ENCODE measurements at places on chromosomes 5 and 9.

DNA sequence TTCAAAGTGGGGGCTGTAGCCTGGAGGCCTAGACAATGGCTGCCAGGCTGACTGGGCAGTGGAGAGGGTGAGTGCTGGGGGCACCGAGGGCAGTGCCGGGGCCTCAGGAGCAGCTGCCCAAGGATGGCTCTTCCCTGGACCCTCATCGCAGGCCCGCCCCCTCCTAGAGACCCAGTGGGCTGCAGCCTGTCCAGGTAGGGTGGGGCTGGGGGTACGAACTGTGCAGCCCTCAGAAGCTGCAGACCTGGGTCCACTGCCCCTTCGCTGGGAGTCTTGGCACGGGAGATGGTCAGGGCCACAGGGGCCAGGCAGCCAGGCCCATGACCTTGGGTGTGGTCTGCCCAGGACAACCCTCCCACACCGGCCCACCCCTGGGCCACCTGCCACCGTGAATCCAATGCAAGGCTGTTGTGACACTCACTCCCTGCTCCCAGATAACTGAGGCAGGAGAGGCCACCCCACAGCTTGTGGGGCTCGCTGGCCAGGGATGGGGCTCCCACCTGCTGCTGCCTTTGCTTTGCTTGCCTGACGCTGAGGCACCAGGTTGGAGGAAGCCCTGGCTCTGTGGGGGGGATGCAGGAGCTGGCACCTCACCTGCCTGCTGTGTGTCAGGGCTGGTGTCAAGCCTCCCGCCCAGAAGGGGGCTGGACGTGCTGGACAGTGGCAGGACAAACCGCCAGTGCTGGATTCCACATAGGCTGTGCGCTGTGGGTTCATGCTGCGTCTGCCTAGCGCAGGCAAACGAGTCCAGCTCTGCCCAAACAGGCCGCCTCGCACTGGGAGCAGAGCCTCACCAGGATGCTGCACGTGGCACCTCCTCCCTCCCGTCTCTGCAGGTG is 23.1 kb upstream of the SLC9A3 start:
- H3K4me1 ChIP-seq, result no peaks in the 10 kb centered on the region
- H3K4me3 ChIP-seq, result no peak overlapping the region
- no peaks in the 10 kb centered on the region for H3K36me3 ChIP-seq
- no peak overlapping the region for H3K27ac ChIP-seq

- no peaks in the 10 kb centered on the region for H3K27me3 ChIP-seq
- peaks cover 9% of the 10 kb centered on the region for H3K4me1 ChIP-seq
- no peak overlapping the region for H3K27ac ChIP-seq
- DNase-seq, result no peak
- no peaks in the 10 kb centered on the region for H3K36me3 ChIP-seq
Measured at GRCh38 chr9:109870365-109870764, 90.4 kb downstream of the PALM2AKAP2 start.

DNA sequence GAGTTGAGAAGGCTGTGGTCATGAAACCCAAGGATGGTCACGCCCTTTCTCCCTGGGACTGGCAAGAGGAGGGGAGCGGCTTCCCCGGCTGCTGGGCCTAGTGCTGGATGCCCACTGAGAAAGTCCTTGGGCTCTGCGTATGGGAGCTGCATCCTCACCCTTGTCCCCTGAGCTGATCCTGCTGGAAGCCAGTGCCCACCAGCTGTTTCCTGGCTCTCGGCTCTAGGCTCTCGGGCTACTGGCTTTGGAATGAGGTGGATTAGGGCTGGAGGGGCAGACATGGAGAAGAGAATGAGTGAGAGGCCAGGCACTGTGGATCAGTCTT is 149.3 kb upstream of the PPP1R26 start:
- no peak overlapping the region for H3K27ac ChIP-seq
- no peak for DNase-seq
- H3K27me3 ChIP-seq, result no peaks in the 10 kb centered on the region

DNA sequence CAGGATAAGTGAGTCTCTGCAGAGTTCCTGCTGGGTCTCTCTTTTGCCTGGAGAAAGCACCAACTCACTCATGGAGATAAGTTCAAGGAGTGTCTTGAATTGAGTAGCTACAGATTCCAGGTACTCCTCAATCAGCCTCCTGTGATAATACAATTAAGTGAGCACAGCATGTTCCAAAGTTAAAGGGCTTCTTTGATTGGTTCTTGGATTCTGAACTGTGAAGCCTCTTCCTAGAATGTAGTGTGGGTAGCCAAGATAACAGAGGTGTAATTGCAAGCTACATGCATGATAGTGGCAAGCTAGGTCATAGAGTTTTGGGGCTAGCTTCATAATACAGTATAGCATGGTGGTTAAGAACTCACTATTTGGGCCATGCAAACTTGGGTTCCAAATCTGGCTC is 23.2 kb upstream of the CARNMT1 start:
- H3K27ac ChIP-seq, result no peak overlapping the region
- no peaks in the 10 kb centered on the region for H3K27me3 ChIP-seq
- H3K4me3 ChIP-seq, result no peak overlapping the region
- H3K4me1 ChIP-seq, result no peaks in the 10 kb centered on the region
- no peak for DNase-seq

DNA sequence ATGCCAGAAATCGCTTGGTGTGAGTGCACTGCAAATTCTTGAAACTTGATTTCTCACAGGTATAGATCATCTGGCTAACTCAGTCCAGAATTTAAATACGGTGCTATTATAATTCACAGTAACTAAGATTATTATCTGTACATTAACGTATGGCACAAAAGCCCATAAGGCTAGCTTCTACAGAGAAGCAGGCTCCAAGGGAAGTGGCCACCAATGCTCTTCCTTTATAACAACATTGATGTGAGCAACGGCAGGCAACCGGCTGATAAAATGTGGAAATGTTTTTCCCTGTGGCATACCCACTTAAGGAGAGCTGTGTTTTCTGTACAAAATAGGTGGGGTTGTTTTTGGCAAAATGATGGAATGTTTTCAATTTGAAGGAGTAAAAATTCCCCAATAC is 35.7 kb downstream of the SEMA4D start:
- no peak for DNase-seq
- no peaks in the 10 kb centered on the region for H3K27me3 ChIP-seq
- H3K4me3 ChIP-seq, result no peak overlapping the region
- no peak overlapping the region for H3K27ac ChIP-seq

DNA sequence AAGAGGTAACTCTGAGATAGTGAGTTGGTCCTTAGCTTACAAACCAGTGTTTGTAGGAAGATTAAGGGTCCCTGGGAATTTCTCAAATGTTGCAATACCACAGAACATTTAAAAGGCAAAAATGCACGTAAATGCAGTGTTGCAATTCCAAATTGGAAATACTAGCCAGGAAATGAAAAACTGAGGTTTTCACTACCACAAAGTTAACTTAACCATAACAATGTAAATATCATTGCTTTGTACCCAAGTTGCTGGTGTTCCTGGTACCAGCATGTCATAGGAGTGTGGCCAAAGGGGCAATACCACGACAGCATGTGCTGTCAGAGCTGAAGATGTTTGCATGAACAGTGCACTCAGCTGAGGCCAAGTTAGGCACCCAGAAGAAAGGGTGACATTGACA is 382.9 kb downstream of the GLIS3 start:
- H3K36me3 ChIP-seq, result peaks cover 4% of the 10 kb centered on the region
- H3K27ac ChIP-seq, result no peak overlapping the region
- no peak for DNase-seq
- H3K27me3 ChIP-seq, result no peaks in the 10 kb centered on the region

- DNase-seq, result no peak
- no peak overlapping the region for H3K27ac ChIP-seq
- H3K27me3 ChIP-seq, result no peaks in the 10 kb centered on the region
Measured at GRCh38 chr9:70263421-70263820, 4.6 kb downstream of the SMC5 start.

- no peak overlapping the region for H3K27ac ChIP-seq
- no peaks in the 10 kb centered on the region for H3K27me3 ChIP-seq
- no peak for DNase-seq
Measured at GRCh38 chr9:117046666-117047327, 359.7 kb downstream of the TRIM32 start.

GRCh38 chr5:50843091-50843490 is 176.7 kb downstream of the PARP8 start:
- no peak overlapping the region for H3K27ac ChIP-seq
- H3K27me3 ChIP-seq, result no peaks in the 10 kb centered on the region
- no peak overlapping the region for H3K4me3 ChIP-seq
- no peaks in the 10 kb centered on the region for H3K36me3 ChIP-seq
- no peaks in the 10 kb centered on the region for H3K4me1 ChIP-seq
- DNase-seq, result no peak

DNA sequence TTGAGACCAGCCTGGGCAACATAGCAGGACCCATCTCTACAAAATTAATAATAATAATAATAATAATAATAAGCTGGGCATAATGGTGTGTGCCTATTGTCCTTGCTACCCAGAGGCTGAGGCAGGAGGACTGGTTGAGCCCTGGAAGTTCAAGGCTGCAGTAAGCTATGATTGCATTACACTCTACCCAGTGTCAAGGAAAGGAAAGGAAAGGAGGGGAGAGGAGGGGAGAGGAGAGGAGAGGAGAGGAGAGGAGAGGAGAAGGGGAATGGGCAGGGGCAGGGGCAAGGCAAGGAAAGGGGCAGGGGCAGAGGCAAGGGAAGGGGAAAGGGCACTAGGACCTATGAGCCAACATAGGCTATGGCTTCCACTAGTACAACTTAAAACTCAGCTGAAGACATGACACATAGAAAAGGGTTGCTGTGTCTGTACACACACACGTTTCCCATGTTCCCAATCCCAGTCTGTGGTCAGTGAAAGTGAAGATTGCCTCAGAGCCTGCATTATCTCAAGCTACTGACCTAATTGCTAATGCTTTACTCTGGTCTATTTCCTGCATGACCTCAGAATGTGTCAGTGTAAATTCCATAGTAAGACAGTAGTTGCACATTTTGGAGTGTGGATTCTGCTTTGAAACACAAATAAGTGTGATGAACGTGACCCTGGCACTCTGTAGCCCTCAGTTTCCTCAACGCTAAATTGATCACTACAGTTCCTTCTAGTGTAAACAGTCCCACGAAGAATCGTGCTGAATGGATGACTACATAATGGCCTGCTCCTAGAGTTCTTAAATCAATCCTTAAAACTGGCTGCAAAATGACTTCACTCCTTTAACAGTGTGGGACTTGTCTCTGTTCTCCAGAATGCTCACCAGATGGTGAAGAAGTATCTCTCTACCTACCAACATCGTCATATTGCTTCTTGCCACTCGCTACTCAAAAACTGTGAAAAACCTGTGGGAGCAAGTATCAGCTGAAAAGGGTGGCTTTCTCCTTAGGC is 497.0 kb downstream of the RAB3C start:
- H3K27me3 ChIP-seq, result no peaks in the 10 kb centered on the region
- no peak overlapping the region for H3K4me3 ChIP-seq
- DNase-seq, result no peak
- no peak overlapping the region for H3K27ac ChIP-seq

DNA sequence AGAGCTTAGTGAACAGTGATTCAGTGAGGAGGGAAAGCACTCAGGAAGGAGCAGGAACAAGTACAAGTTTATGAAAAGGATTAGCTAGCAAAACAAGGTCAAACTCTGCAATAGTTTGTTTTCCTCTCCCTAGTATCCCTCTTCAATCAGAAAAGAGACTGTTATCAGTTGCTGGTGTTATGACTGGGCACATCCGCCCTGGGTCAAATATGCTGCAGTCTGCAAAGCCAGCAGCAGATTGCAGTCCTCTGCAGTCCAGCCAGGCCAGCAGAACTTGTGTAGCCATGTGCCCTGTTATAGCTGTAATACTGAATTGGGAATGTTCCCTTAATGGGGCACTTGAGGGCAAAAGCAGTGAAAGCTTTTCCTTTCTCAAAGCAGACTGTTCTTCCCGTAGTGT is 12.0 kb downstream of the PCDHAC2 start:
- no peaks in the 10 kb centered on the region for H3K36me3 ChIP-seq
- no peak overlapping the region for H3K4me3 ChIP-seq
- no peak overlapping the region for H3K27ac ChIP-seq
- DNase-seq, result no peak
- H3K27me3 ChIP-seq, result peaks cover 8% of the 10 kb centered on the region

DNA sequence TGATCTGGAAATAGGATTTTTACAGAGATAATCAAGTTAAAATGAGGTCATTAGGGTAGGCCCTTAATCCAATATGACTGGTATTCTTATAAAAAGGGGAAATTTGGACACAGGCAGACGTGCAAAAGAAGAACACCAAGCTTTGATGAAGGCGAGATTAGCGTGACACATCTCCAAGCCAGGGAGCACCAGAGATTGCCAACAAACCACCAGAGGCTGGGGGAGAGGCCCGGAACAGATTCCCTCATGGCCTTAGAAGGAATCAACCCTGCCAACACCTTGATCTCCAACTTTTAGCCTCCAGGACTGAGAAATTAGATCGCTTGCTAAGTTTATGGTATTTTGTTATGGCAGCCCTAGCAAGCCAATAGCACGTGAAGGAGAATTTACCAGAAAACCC is 10.8 kb upstream of the ARSI start:
- H3K36me3 ChIP-seq, result no peaks in the 10 kb centered on the region
- no peak for DNase-seq
- H3K4me1 ChIP-seq, result peaks cover 16% of the 10 kb centered on the region
- H3K4me3 ChIP-seq, result no peak overlapping the region
- H3K27ac ChIP-seq, result no peak overlapping the region
- H3K27me3 ChIP-seq, result no peaks in the 10 kb centered on the region

DNA sequence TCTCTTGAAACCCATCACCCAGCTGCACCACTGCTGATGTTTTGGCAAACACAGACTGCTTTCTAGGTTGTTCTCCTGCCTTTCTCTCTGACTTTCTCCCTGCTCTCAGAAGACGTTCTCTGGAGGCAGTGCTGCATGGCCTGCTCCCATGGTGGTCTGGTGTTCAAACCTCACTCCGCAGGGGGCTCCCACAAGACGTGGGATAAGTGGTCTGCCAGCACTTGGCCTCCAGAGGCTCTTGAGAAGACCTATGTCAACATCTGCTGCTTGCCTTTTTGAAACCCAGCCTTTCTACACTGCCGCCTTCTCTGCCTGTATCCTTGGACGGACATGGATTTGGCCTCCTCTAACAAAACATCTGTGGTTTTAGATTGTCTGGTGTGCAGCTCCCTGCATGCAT is 16.6 kb downstream of the USP20 start:
- no peaks in the 10 kb centered on the region for H3K4me1 ChIP-seq
- no peaks in the 10 kb centered on the region for H3K36me3 ChIP-seq
- H3K27me3 ChIP-seq, result no peaks in the 10 kb centered on the region
- no peak overlapping the region for H3K27ac ChIP-seq
- DNase-seq, result no peak

DNA sequence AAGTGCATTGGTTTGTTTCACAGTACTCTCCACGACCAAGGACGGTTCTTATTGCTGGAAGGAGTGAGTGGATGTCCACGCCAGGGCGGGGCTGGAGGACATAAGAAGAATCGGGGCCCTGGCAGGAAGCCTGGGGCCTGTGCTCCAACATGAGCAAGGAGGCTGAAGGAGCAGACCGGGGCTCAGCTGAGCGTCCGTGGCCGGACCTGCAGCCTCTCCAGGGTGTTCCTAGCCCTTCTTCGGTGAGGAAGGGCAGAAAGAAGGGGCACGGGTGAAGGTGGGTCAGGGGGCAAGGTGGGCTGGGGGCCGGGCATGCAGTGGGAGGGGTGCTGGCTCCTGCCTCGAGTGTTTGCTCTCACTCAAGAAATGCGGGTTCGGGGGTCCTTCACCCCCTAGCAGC is 18.1 kb downstream of the FAM78A start:
- DNase-seq, result no peak
- peaks cover 17% of the 10 kb centered on the region for H3K4me1 ChIP-seq
- no peak overlapping the region for H3K4me3 ChIP-seq
- no peaks in the 10 kb centered on the region for H3K27me3 ChIP-seq

- H3K36me3 ChIP-seq, result no peaks in the 10 kb centered on the region
- H3K4me3 ChIP-seq, result no peak overlapping the region
- no peak for DNase-seq
- no peak overlapping the region for H3K27ac ChIP-seq
- no peaks in the 10 kb centered on the region for H3K4me1 ChIP-seq
Measured at GRCh38 chr9:30197453-30197852, 2187.0 kb upstream of the ACO1 start.

All from neural progenitor cell (in vitro differentiated cells).